ENCODE measurements at places on chromosomes 12 and 14.

DNA sequence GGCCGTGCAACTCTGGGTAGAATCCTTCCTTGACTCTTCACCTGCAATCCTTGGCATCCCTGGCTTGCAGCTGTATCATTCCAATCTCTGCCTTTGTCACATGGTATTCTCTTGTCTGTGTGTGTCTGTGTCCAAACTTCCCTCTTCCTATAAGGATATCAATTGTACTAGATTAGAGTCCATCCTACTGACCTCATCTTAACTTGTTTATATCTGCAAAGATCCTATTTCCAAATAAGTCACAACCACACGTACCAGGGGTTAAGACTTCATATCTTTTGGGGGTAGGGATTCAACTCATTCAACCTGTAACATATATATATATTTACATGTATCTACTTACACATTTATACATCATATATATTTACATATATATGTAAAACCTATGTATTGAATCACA lies 29.6 kb upstream of the RASSF3 start:
- DNase-seq, result no peak

DNA sequence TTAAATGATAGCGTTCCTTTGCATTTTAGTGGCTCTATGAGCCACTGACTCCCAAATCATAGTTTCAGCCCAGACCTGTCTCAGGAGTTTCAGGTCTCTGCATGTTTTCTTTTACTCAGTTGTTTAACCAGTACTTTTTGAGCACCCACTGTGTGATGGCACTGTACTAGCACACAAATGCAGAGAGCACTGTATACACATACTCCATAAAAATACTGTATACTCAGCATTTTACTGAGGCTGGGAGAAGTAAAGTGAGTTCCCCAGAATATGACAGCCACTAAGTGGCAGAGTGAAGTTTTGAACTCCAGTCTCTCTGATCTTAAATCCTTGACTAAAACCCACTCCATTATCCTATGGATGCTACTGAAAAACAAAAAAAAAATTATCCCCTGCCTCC lies 76.0 kb upstream of the HSPB8 start:
- no peak for DNase-seq

GRCh38 chr12:32230613-32230993 lies 124.0 kb downstream of the BICD1 start:
- DNase-seq, result no peak

DNA sequence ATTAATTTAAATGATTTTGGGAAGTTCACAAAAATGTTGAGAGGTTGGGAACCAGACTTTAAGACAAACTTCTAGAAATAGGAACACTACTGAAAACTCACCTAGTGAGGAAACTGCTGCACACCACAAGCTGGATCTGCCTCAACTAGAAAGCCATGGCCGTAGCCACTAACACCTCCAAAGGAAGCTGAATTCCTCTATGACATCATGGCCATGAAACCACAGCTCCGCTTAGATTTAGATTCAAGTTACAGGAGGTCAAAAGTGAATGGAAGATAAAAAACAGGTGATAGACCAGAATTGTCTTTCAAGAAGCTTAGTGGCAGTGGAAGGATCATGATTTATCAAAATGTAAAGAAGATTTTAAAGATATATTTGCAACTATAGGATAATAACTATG lies 208.8 kb upstream of the ALG10 start:
- no peak for DNase-seq

GRCh38 chr14:104924421-104925213 lies at the start of gene PLD4:
PLD4 (plus strand) TSS chr14:104924879; CDS start chr14:104927141, 2,262 bp downstream.
- no peak for DNase-seq
